ENCODE measurements at places on chromosomes 12 and 14.

DNA sequence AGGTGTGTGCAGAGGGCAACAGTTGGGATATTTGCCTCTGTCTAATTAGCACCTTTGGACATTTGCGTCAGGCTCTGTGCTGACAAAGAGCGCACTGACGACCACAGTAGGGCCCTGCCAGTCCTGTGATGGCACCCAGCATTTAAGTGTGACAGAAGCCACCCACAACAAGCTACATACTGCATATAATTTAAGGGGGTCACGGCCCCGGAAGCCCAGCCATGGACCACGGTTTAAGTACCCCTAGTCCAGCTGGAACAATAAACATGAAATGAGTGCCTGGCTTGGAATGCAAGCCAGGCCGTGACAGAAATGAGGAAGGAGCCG, 16.8 kb upstream of the DYNC1H1 start:
- no peaks in the 10 kb centered on the region for H3K36me3 ChIP-seq
- H3K27me3 ChIP-seq = peaks cover 32% of the 10 kb centered on the region
- peak overlapping the region; percentile 93 for H3K4me3 ChIP-seq
- no peak for DNase-seq

- H3K4me3 ChIP-seq = no peak overlapping the region
- no peak overlapping the region for H3K27ac ChIP-seq
- DNase-seq = no peak
- H3K27me3 ChIP-seq = no peaks in the 10 kb centered on the region
- peaks cover 3% of the 10 kb centered on the region for H3K4me1 ChIP-seq
These were observed 6.2 kb downstream of the KHNYN start for GRCh38 chr14:24435998-24436354.

- DNase-seq = peak; percentile 94
- H3K4me1 ChIP-seq = no peaks in the 10 kb centered on the region
- no peaks in the 10 kb centered on the region for H3K27me3 ChIP-seq
- H3K27ac ChIP-seq = no peak overlapping the region
These were observed 6.5 kb downstream of the NFE2 start for GRCh38 chr12:54294152-54294952.

- no peak overlapping the region for H3K4me3 ChIP-seq
- H3K27ac ChIP-seq = no peak overlapping the region
- no peaks in the 10 kb centered on the region for H3K27me3 ChIP-seq
- DNase-seq = no peak
- H3K36me3 ChIP-seq = no peaks in the 10 kb centered on the region
These were observed 14.6 kb downstream of the CFAP54 start for GRCh38 chr12:96503976-96504375.

- no peak overlapping the region for H3K4me3 ChIP-seq
- H3K27ac ChIP-seq = no peak overlapping the region
- H3K36me3 ChIP-seq = no peaks in the 10 kb centered on the region
- H3K27me3 ChIP-seq = no peaks in the 10 kb centered on the region
- DNase-seq = no peak
- no peaks in the 10 kb centered on the region for H3K4me1 ChIP-seq
These were observed 19.5 kb downstream of the COX16 start for GRCh38 chr14:70340002-70340401.

DNA sequence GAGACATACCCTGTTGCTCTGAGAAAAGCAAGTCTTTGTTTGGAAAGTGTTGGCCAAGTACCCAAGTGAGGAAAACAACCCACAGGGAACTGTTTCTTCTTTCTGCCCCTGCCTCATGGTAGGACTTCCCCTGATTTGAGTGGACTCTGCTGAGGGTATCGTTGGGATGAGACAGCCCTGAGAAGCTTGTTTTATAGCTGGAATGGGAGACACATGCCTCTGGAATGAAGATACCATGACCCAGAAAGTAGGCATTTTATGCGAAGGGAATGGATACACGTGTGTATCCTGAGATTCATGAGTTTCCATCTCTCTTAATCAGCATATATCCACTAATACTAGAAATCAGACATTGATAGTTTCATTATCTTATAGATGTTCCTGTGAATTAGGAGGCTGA, 382.3 kb downstream of the ATP23 start:
- H3K36me3 ChIP-seq = no peaks in the 10 kb centered on the region
- no peak overlapping the region for H3K4me3 ChIP-seq
- no peaks in the 10 kb centered on the region for H3K4me1 ChIP-seq
- H3K27me3 ChIP-seq = no peaks in the 10 kb centered on the region
- H3K27ac ChIP-seq = no peak overlapping the region

GRCh38 chr12:12228402-12228801, 38.4 kb downstream of the LRP6 start:
- no peak overlapping the region for H3K27ac ChIP-seq
- H3K4me3 ChIP-seq = no peak overlapping the region
- no peak for DNase-seq

GRCh38 chr14:71711125-71711524, 221.1 kb upstream of the RGS6 start:
- H3K4me1 ChIP-seq = no peaks in the 10 kb centered on the region
- no peak overlapping the region for H3K4me3 ChIP-seq
- H3K36me3 ChIP-seq = peaks cover 10% of the 10 kb centered on the region
- no peak for DNase-seq
- H3K27ac ChIP-seq = no peak overlapping the region

- DNase-seq = no peak
- no peaks in the 10 kb centered on the region for H3K4me1 ChIP-seq
- no peak overlapping the region for H3K4me3 ChIP-seq
- H3K27ac ChIP-seq = no peak overlapping the region
- no peaks in the 10 kb centered on the region for H3K27me3 ChIP-seq
These were observed 13.9 kb upstream of the NUDT4 start for GRCh38 chr12:93363841-93364297.

DNA sequence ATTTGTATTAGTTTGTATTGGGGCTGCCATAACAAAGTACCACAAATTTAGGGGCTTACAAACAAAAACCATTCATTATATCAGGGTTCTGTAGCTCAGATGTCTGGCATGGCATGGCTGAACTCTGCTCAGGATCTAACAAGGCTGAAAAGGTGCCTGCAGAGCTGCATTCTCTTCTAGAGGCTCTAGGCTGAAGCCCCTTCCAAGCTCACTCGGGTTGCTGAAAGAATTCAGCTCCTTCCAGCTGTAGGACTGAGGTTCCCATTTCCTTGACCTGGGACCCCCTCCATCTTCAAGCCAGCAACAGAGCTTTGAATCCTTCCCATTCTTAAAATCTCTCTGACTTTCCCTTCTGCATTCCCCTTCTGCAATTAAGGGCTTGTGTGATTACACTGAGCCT, 90.7 kb downstream of the NUAK1 start:
- no peak overlapping the region for H3K4me3 ChIP-seq
- H3K27ac ChIP-seq = no peak overlapping the region
- H3K27me3 ChIP-seq = no peaks in the 10 kb centered on the region
- no peak for DNase-seq
- H3K36me3 ChIP-seq = no peaks in the 10 kb centered on the region
- no peaks in the 10 kb centered on the region for H3K4me1 ChIP-seq

DNA sequence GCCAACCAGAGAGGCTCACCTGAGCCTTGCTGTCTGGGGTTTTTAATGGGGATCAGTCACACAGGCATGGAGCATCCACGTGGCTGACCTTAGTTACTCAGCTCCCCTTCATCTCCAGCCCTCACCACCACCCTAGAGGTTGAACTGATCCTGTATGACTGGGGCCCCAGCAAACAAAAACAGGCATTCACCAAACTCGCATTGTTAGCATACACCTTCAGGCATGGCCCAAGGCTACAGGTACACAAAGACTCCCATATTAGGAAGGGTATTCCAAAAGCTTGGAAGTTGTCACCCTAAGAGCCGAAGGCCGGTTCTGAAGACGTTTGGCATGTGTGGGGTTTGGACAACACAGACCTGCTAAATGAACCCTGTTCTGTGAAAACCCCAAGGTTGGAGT, 10.0 kb downstream of the DNAH10 start:
- no peak overlapping the region for H3K4me3 ChIP-seq
- DNase-seq = no peak
- peaks cover 3% of the 10 kb centered on the region for H3K27me3 ChIP-seq
- no peaks in the 10 kb centered on the region for H3K4me1 ChIP-seq
- no peak overlapping the region for H3K27ac ChIP-seq

DNA sequence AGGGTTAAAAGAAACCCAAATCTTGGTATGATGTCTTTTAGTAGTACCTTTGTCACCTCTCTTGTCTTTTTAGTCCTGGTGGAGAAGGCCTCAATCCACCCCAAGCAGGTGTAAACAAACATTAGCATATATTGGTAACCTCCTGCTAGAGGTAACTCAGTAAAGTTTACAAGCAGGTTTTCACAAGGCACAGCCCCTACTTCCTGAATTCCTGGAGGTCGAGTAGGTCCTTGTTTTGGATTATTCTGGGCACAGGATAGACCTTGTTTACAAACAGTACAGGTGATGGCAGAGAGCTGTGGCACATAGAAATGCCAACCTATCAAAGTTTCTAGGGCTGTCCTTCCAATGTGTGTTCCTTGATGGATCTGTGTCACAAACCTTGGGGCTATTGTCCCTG, 99.1 kb downstream of the ALG10 start:
- no peak for DNase-seq
- H3K27me3 ChIP-seq = no peaks in the 10 kb centered on the region
- no peak overlapping the region for H3K4me3 ChIP-seq
- H3K27ac ChIP-seq = no peak overlapping the region
- no peaks in the 10 kb centered on the region for H3K36me3 ChIP-seq

DNA sequence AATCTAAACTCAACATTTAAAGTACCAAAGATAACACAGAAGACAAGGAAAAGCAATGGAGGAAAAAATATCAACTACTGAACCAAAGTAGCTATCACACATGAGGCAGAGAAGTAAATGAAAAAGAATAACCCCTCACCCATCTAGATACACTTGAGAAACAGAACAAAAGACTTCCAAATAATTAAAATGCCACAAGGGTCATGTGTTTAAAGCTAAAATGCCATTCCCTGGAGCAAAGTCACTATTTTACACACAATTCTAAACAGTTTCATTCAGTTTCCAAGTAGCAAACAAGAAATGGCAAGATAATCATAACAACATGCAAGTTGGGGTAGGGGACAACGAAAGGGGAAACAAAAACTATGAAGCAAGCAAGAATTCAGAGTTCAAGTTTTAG, 12.0 kb downstream of the OSBPL8 start:
- no peaks in the 10 kb centered on the region for H3K27me3 ChIP-seq
- no peaks in the 10 kb centered on the region for H3K36me3 ChIP-seq
- no peak overlapping the region for H3K27ac ChIP-seq
- DNase-seq = no peak
- peaks cover 6% of the 10 kb centered on the region for H3K4me1 ChIP-seq

DNA sequence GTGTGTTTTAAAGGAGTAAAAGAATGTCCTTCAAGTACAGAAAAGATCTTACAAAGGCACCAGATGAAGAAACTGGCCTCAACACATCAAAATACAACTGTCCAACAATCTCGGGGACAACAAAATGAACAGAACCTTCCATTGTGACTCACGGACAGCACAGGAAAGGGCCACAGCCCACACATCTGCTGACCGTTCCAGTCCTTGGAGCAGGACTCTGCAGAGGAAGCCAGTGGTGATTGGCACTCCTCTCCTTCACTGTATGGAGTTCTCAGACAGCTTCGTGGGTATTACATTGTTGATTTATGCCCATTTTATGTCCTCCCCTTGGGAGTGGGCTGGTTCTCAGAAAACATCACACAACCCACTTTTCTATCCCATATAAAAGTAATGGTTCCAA, 32.5 kb upstream of the TC2N start:
- no peaks in the 10 kb centered on the region for H3K36me3 ChIP-seq
- no peaks in the 10 kb centered on the region for H3K4me1 ChIP-seq
- H3K27me3 ChIP-seq = peaks cover 1% of the 10 kb centered on the region
- H3K4me3 ChIP-seq = no peak overlapping the region
- no peak overlapping the region for H3K27ac ChIP-seq
- DNase-seq = no peak

DNA sequence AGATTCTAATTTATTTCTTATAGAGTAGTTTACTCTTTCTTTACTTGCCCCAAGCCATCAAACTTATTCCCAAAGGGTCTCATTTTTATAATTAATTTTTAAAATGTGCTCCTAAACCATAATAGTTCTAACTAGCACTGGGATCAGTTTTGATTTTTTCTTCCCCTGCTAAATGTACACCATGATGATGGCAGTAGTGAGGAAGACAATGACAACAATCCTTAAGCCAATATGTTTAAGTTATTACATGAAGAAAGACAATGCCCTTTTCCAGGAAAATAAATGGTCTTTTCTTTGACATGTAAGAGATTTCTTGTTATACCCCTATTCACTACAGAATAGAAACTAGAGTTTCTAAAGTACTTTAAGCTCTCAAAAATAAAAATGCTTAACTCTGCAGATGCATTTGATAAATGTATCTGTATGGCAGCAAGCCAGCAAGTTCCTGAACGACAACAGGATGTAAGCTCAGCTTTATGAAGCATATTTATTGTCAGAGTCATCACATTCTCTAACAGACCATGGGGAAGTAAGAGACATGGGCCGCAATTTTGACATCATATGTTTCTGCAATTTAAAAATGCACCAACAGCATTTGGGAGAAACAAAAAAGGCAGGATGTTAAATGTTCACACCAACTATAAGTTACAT, 36.0 kb upstream of the SNX6 start:
- H3K4me1 ChIP-seq = no peaks in the 10 kb centered on the region
- no peak overlapping the region for H3K27ac ChIP-seq
- no peaks in the 10 kb centered on the region for H3K36me3 ChIP-seq

- H3K36me3 ChIP-seq = no peaks in the 10 kb centered on the region
- H3K27me3 ChIP-seq = no peaks in the 10 kb centered on the region
- H3K4me3 ChIP-seq = no peak overlapping the region
These were observed 141.3 kb downstream of the PLXNC1 start for GRCh38 chr12:94289461-94290312.

DNA sequence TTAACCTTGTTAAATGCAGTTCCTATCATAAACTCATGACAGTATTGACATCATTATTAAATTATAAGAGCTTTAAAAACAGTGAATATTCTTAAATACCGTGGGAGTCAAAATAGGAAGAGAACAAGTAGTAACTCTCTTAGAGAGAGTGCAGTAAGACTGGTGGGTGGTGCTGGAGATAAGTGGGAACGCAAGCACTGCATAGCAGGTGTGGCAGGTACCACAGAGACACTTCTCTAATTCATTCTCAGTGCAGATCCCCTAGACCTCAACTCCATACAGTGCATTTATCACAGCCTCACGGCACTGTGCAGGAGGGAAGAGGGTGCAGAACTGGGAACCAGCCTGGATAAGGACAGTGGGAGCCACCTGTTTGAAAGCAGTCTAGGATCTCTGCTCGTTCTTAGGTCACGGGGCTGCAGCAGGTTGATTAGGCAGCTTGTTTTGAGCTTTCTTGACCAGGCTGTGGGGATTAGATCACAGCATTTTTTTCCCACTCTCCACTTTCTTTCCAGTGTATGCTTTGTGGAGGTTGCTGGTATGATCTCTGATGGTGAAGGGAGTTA, 165.6 kb downstream of the PRKCH start:
- H3K36me3 ChIP-seq = no peaks in the 10 kb centered on the region
- no peak overlapping the region for H3K27ac ChIP-seq
- H3K4me3 ChIP-seq = no peak overlapping the region
- DNase-seq = no peak
- H3K27me3 ChIP-seq = no peaks in the 10 kb centered on the region

- no peak overlapping the region for H3K27ac ChIP-seq
- H3K27me3 ChIP-seq = no peaks in the 10 kb centered on the region
- no peaks in the 10 kb centered on the region for H3K4me1 ChIP-seq
- H3K36me3 ChIP-seq = no peaks in the 10 kb centered on the region
- DNase-seq = no peak
- no peak overlapping the region for H3K4me3 ChIP-seq
These were observed 121.7 kb downstream of the CHST11 start for GRCh38 chr12:104578453-104578852.

GRCh38 chr14:87868920-87869319, 124.1 kb downstream of the GALC start:
- DNase-seq = no peak
- no peak overlapping the region for H3K27ac ChIP-seq
- no peak overlapping the region for H3K4me3 ChIP-seq

Measured in H1 (cell line).